ENCODE measurements at places on chromosomes 3 and 15. TPM values are rescaled to one million over a fixed set of nuclear protein-coding genes. Genes with fewer than 3 reads are reported as not detected.

- DNase-seq: no peak
These were observed 63.3 kb downstream of the ZNF106 start for GRCh38 chr15:42427429-42428223.

DNA sequence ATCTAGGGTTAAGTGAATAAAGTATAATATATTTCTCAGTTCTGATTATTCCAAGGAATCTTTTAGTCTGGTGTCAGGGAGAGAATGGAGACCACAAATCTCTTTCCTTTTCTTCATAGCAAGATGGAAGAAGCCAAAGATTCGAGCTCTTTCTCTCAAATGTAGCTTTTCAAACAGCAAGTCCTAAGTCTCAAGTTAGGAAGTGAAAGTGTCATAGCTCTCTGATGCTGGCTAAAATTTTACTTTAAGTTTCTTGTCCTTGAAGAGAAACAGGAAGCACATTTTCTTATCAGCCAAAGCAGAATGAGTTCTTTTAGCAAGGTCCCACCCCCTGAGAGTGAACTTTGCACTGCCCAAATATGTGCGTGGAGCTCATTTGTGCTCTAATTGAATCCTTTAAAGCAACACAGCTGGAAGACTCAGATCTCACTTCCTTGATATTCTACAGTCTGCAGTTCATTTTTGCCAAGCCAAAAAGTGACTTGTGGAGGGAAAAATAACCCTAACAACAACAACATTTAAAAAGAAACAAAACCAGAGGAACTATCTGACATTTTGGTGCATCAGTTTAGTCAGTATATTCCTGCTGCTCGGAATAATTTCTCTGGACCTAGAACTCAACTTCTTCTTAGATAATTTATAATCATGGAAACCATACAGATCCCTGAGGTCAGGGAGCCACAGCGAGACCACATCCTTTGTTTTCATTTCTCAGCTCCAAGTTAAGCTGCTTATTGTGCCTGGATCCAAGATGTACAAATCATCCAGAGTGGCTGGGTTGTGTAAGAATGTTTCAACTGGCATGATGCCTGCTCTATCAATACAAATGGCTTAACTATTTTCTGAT lies 238.7 kb upstream of the P2RY1 start:
- peak; percentile 78 for DNase-seq

DNA sequence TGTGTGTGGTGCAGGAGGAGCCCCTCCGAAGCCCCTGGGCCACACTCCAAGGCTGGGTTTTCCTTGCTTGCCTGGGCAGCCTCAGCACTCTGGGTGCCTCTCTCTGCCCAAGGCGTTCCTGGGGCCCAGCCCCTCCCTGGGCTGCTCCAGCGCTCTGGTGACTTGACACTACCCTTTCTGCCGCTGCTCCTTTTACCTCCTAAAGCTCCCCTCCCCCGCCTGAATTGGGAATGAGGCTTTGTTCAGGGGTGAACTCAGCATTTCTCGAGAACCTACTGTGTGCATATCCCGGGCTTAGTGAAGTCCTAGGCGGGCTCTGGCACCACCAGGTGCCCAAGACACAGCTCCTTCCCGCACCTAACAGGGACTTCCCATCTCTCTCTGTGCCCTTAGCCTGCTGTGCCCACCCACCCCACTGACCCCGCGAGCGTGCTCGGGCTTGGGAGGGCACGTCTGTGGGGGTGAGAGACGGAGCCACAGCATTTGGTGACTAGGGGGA lies 1.2 kb upstream of the BAHD1 start:
- peak; percentile 57 for DNase-seq

DNA sequence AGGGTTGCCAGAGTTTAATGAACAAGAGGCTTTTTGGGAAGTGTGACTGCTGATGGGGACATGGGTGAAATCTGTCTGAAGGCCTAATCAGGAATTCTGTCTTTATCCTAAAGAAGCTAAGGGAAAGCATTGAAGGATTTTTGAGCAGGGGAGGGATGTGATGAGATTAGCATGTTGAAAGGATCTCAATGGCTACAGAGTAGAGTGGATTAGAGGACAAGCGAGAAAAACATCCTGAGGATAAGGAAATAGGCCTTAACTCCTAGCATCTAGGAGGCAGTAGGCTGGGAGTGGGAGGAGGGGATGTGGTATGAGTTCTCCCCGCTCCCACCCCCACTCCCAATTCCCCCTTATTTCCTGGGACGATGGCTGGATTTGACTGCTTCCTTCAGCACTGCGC lies 35.1 kb upstream of the SNTN start:
- DNase-seq: no peak

DNA sequence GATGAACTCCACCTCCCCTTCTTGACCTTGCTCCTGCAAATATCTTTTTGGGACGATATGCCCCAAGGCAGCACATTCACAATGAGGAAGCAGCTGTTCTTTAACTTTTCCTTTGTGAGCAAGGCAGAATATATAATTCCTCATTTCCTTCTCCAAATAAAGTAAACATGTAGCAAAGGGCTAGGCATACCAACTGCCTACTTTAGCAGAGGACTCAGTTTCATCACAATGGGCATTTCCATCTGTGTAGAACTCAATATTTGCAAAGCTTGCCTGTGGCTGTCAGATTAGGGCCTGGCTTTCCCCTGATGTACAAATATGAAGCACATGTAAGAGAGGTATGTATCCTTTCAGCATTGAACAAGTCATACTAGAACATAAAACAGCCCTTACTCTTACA lies 366.9 kb downstream of the RSL24D1 start:
- no peak for DNase-seq

GRCh38 chr15:23081271-23081670 lies 41.9 kb upstream of the TUBGCP5 start:
- no peak for DNase-seq

- no peak for DNase-seq
These were observed 25.8 kb upstream of the NEDD4 start for GRCh38 chr15:56019060-56019793.

- DNase-seq: no peak
These were observed 10.2 kb upstream of the IRAK2 start for GRCh38 chr3:10154335-10155122.

GRCh38 chr3:10781981-10782380 lies 34.0 kb upstream of the SLC6A11 start:
- no peak for DNase-seq

GRCh38 chr3:51471775-51472652 lies 27.8 kb downstream of the DCAF1 start:
- DNase-seq: no peak

DNA sequence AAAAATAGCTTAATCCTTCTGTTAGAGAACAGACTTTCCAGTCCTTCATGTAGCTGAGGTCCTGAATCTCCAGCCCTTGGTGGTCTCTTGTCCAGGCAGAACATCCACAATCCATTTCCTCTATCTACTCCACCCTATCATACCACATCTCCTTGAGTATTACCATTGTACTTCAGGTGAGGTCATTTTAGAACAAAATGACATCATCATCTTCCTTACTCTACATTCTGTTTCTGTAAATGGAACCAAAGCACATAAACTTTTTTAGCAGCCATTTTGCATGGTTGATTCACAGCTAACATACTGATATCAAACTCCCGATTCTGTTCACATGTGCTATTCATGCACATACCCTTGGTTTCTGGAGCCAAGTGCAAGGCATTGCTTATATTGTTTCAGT lies 112.4 kb downstream of the C3orf70 start:
- no peak for DNase-seq

DNA sequence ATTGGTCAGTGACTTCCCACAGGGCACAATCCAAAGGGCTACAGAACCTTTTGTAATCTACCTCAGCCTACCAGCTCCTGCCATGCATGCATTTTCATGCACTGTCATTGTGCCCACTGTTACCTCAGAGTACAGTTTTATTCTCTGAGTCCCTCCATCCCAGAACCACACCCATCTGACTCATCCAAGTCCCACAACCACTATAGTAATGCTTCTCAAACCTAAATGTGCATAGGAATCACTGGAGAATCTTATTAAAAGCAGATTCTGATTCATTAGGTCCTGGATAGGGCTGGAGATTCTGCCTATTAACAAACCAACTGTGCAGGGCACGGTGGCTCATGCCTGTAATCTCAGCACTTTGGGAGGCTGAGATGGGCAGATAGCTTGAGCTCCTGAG lies 3.7 kb upstream of the B3GALNT1 start:
- DNase-seq: no peak

DNA sequence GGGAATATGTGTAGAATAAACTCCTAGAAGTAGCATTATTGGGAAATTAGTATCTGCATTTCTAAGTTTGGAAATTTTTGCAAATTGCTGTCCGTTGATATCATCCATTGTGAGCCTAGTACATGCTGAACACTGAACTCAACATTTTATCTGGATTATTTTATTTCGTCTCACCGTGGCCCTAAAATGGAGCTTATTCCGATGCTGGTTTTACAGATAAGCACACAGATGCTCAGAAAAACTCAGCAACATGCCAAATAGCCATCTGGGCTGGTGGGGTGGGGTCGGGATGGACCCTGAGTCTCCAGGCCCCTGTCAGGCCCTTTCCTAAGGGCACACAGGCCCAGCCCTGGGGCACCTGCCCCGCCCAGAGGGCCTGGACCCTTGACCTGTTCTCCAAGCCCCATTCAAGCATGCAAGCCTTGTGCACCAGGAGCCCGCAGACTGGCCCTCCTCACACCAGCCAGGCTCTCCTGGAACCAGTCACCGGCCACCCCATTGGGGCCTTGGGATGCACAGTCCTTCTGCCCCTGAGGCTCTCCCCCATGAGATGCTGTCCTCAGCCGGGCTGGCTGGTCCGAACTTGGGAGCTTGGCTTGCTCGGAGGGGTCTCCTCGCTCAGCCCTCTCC lies 20.7 kb upstream of the KLF13 start:
- DNase-seq: no peak

GRCh38 chr15:73969151-73969759 lies 22.8 kb downstream of the STOML1 start:
- no peak for DNase-seq

DNA sequence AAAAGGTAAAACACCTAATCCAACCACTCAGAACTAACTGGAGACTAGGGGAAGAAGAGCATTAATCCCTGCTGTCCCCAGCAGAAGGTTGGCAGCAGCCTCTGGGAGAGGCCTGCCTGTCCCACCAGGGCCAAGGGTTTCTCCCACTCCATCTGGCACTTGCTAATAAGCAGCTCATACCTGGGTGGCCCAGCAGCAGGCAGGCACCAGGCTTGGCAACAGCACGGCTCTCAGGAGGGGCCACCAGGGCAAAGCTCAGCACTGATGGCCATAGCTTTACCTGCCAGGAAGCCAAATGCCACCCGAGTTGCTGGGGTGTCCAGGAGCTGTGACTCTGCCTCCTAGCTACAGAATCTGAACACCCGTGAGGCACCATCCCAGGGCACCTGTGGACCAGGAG lies 58.3 kb downstream of the BOC start:
- DNase-seq: no peak

DNA sequence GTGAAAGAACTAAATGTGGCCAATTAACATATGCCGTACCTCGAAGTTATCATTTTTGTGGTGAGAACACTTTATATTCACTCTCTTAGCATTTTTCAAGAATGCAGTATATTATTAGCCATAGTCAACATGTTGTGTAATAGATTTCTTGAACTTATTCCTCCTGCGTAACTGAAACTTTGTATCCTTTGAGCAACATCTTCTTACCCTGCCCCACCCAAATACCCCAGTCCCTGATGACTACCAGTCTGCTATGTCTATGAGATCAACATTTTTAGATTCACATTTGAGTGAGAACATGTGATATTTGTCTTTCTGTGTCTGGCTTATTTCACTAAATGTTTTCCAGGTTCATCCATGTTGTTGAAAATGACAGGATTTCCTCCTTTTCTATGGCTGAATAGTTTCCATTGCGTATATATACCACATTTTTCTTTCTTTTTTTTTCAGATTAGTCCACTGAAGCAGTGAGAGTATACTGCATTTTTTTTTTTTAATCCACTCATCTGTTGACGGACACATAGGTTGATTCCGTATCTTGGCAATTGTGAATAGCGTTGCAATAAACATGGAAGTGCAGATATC lies 12.7 kb upstream of the KBTBD8 start:
- no peak for DNase-seq

- no peak for DNase-seq
These were observed 1076.9 kb upstream of the CFAP20DC start for GRCh38 chr3:60126511-60127304.

- no peak for DNase-seq
These were observed 18.4 kb downstream of the ZNF860 start for GRCh38 chr3:31999907-32000439.

DNA sequence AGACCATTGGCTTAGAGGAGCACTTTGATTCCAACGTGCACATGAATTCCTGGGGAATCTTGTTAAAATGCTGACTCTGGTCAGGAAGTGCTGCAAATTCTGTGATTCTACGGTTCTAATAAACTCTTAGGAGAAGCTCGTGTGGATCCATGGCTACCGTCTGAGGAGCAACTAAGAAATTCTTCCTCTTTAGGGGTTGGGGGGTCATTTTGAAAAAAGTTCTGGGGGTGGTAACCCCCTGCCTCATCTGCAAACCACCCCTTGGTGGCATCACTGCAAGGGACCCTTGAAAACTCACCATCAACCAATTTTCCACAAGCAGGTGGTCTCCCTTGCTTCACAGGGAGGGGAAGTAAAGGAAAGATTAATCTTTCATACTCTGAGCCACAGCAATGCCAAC lies 52.2 kb upstream of the IGF1R start:
- no peak for DNase-seq

DNA sequence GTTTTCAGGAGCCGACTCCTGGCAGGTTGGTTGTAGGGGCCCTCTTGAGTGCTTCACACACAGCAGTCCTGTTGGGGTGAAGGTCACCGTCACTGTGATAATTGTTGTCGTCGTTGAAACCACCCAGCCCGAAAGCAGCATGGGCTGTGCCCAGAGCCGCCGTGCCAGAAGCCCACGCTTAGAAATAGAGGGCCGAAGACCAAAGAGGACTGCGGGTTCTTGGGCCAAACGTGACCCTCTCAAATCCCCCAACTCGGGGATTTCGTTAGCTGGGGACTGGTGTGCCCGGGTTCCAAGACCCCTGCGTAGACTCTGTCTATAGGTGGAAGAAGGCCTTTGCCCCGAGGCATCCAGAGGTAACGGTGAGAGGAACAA lies 7.5 kb upstream of the ADAMTS17 start:
- DNase-seq: no peak

- no peak for DNase-seq
These were observed 83.6 kb downstream of the NCEH1 start for GRCh38 chr3:172627057-172627809.

GRCh38 chr3:177652556-177653291 lies 455.4 kb upstream of the TBL1XR1 start:
- no peak for DNase-seq

GRCh38 chr3:191254098-191254873 lies 55.2 kb downstream of the OSTN start:
- DNase-seq: no peak

GRCh38 chr3:13003608-13004007 lies 69.6 kb downstream of the IQSEC1 start:
- DNase-seq: no peak

The NLGN1 gene
- total RNA-seq: 0.67 TPM

The DLG1 gene
- 115 TPM for total RNA-seq

The ANKRD63 gene
- total RNA-seq: not detected

The BCHE gene
- 1.6 TPM for total RNA-seq

The CCDC39 gene
- total RNA-seq: not detected

The BSN gene
- 0.21 TPM for total RNA-seq

The WDR49 gene
- total RNA-seq: 0.98 TPM

The TRA2B gene
- total RNA-seq: 98.8 TPM

The ASB7 gene
- total RNA-seq: 17.8 TPM

The CPA3 gene
- 12.6 TPM for total RNA-seq

The NOP10 gene
- total RNA-seq: 143 TPM

Data from colonic mucosa (tissue), 4 donors.